Bronchial smooth muscle cell (primary cell): ENCODE measurements at places on chromosomes 5 and 9. TPM values are rescaled to one million over a fixed set of nuclear protein-coding genes. Genes with fewer than 3 reads are reported as not detected.

Gene LRRC19
- total RNA-seq: not detected in 2 replicates

Gene FST
- 29.1 and 66.0 TPM in 2 replicates for total RNA-seq

Gene PRELID2
- total RNA-seq: 10.9 and 19.7 TPM in 2 replicates

Gene HBEGF
- 0.47 and 0.52 TPM in 2 replicates for total RNA-seq

Gene PARP8
- total RNA-seq: 7.1 and 8.0 TPM in 2 replicates

Gene NUTM2G
- under 0.01 TPM in 1 of 2 replicates, not detected in the other for total RNA-seq

Gene CKMT2
- total RNA-seq: 1.3 and 3.6 TPM in 2 replicates

Gene TRIM7
- 1.7 and 3.0 TPM in 2 replicates for total RNA-seq

Gene SPATA31C2
- not detected in 2 replicates for total RNA-seq

Gene NFX1
- total RNA-seq: 22.2 and 23.9 TPM in 2 replicates

Gene PCDHGB3
- 5.1 and 5.4 TPM in 2 replicates for total RNA-seq

Gene PCDHA9
- 0.09 and 0.16 TPM in 2 replicates for total RNA-seq

Gene NPR3
- total RNA-seq: 12.0 and 74.7 TPM in 2 replicates

Gene CNTLN
- total RNA-seq: 8.4 and 13.9 TPM in 2 replicates

Gene CA9
- total RNA-seq: 0.86 and 1.7 TPM in 2 replicates

Gene ADGRD2
- not detected in 2 replicates for total RNA-seq

Gene ACSL6
- total RNA-seq: under 0.01 and 0.17 TPM in 2 replicates

Gene RABGAP1
- total RNA-seq: 36.6 and 37.7 TPM in 2 replicates

Gene MARCOL
- total RNA-seq: not detected in 2 replicates

Gene IFNA13
- total RNA-seq: not detected in 2 replicates

Gene PLAC8L1
- total RNA-seq: 0.17 TPM in 1 of 2 replicates, not detected in the other

Gene KCNV2
- not detected in 2 replicates for total RNA-seq

Gene CACNA1B
- under 0.01 TPM in 2 replicates for total RNA-seq

Gene C5
- total RNA-seq: 3.9 and 5.7 TPM in 2 replicates

Gene ISL1
- not detected in 2 replicates for total RNA-seq

Gene PCDHGA6
- total RNA-seq: 2.4 and 3.9 TPM in 2 replicates

Gene BNC2
- total RNA-seq: 28.8 and 42.7 TPM in 2 replicates

Gene PPP1R26
- 5.7 and 6.3 TPM in 2 replicates for total RNA-seq

Gene GARIN3
- total RNA-seq: not detected in 2 replicates

Gene KIF27
- 2.7 and 3.4 TPM in 2 replicates for total RNA-seq

Gene KLHL3
- 0.77 and 1.6 TPM in 2 replicates for total RNA-seq

Gene ENHO
- 0.16 and 0.26 TPM in 2 replicates for total RNA-seq

Gene ECSCR
- not detected in 2 replicates for total RNA-seq

Gene STING1
- total RNA-seq: 30.9 and 42.2 TPM in 2 replicates

Gene GKAP1
- total RNA-seq: 0.43 and 0.47 TPM in 2 replicates

Gene NEUROG1
- total RNA-seq: not detected in 2 replicates

Gene DOCK8
- total RNA-seq: 0.32 and 1.9 TPM in 2 replicates

Gene PCDHGA12
- total RNA-seq: 7.4 and 15.8 TPM in 2 replicates
